ENCODE measurements at places on chromosomes 2 and 18. TPM values are rescaled to one million over a fixed set of nuclear protein-coding genes. Genes with fewer than 3 reads are reported as not detected.

DNA sequence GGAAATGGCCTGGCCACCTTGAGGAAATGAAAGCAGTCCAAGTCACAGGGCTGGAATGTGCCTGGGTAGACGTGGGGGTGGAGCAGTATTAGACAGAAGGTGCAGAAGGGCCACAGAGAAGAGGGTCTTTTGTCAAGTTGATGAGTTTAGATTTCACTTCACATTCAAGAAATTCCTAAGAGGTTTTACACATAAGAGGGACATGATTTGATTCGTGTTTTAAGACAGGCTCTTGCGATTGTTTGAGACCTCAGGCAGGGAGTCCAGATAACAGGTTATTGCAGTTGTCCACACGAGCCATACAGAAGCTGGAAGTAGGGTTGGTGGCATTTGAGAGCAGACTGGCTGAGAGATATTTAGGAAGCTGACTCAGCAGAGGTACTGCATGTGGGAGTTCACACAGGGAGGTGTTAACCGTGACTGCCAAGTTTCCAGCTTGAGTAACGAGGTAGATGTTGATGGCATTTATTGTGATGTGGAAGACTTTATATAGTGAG is 64.6 kb downstream of the NEB start:
- no peak for DNase-seq

- no peak for DNase-seq
These were observed 168.7 kb upstream of the SIX3 start for GRCh38 chr2:44772669-44773378.

- DNase-seq = no peak
These were observed 896 bp downstream of the CACNB4 start for GRCh38 chr2:152097801-152098495.

DNA sequence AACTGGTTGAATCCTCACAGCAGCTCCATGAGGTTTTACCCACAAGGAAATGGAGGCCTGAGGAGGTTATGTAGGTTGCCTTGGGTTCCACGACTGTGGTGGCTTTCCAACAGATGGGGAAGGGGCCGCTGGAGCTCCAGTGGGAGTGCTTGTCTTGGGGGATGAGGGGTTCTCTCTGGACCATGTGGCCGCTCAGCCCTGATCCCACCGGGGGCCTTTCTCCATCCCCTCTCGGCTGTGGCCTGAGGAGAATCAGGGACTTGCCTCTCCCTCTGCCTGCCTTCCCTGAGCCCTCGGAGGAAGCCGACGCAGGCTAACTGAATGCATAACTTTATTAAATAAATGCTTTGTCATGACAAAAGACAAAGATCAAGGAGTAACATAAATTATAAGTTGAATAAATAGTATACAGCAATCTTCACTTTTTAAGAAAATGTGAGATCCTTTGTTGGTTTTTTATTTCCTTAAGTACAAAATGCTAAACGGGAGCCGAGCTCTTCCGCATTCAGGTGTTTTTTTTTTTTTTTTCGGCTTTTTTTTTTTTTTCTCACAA is 23.5 kb downstream of the IGFBP5 start:
- no peak for DNase-seq

DNA sequence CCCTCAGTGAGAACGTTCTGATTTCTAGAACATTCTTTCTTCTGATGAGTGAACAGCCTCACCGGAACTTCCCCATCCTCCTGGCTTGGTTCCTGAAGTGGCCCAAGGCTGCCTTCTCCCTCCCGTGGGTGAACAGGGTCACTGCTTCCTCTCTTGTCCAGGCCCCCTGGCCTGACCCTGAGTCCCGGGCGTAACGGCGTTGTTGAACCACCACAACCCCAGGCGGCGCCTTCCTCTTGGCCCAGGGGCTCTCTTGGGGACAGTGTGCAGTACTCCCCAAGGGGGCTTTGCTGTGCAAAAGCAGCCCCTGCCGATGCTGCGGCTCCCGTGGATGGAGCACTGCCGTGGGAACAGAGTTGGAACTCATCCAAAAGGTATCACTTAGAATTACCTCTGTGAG is 147.2 kb downstream of the TSN start:
- DNase-seq = no peak

DNA sequence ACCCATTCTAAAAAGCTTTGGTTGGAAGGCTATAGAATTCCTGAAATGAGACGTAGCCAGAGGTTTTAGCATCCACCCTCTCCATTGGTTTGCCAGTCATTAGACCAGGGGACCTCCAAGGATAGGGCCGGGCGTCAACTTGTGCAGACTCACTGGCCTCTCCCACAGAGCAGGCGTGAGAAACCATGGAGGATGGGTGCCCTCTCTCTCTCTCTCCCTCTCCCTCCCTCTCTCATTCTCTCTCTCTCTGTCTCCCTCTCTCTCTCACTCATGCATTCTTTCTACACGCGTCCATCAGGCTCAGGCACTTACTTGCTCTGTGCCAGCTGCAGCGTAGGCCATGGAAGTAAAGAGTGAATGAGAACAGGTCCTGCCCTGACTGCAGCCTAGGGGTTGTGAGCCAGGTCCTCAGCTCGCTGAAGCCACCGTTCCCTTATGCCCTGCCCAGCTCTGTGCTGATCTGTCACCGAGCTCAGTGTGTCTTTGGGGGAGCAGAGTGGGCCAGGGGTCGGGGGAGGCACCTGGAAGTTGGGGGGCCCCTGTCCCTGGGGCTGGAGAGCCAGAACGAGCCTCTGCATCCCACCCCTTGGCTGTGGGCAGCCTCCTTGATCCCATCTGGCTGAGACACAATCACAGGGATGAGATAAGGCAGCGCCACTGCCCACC is 304.4 kb upstream of the HS6ST1 start:
- DNase-seq = no peak

DNA sequence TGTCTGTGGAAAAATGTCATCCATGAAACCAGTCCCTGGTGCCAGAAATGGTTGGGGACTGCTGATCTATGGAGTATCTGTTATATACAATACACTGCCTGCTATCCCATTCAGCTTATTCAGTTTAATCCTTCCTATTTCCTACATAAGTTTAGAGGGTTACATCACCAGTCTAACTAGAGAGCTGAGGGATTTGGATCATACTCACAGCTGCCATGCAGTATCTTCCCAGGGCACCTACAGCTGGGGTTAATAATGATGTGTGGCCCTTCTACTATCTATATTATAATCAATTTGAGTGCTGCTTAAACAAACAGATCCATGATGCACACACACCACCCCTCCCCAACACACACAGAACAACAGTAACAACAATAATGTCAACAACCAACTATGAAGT is 524.0 kb downstream of the LRRTM4 start:
- no peak for DNase-seq

GRCh38 chr18:10033016-10033399 is 119.2 kb downstream of the VAPA start:
- DNase-seq = no peak

GRCh38 chr2:105909215-105909614 is 164.5 kb downstream of the NCK2 start:
- no peak for DNase-seq

DNA sequence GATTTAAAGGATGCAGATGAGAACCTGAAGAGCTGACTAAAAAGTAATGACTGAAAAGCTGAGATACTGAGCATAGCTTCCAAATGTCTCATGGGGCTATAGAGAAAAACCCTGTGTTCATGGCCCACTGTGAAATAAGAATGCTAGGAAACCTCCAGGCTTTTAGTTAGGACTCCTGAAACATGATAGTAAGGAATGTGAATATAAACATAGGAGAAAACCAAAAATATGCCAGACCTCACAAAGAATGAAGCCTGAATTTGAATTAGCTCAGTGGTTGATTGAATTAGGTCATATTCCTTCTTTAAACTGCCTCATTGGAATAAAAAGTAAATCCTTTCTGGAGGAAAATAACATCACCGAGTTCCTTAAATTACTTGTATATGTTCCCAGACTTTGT is 194.5 kb upstream of the NXPH2 start:
- no peak for DNase-seq

GRCh38 chr18:69208545-69208944 is 192.1 kb upstream of the DOK6 start:
- no peak for DNase-seq

DNA sequence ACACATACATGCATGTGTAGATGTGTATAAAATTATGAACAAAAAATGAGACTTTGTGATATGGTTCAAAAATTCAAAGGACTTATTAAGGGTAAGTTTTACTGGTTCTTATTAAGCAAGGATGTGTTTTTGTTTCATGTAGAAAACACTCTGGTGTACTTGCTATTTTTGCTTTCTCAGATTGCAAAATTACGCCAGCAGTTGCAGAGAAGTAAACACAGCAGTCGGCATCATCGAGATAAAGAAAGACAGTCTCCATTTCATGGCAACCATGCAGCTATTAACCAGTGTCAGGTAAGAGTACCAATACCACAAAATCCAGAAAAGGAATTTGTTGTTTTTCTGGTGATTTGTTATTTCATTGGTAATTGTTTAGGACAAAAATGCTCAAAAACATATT is 91.3 kb downstream of the FAM117B start:
- no peak for DNase-seq

DNA sequence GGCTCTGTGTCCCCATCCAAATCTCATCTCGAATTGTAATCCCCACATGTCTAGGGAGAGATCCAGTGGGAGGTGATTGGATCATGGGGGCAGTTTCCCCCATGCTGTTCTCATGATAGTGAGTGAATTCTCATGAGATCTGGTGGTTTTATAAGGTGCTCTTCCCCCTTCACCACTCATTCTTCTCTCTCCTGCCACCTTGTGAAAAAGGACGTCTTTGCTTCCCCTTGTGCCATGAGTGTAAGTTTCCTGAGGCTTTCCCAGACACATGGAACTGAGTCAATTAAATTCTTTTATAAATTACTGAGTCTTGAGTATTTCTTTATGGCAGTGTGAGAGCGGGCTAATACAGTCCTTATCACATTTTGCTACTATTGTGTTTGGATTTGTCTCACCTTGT is 177.6 kb upstream of the SLC39A10 start:
- DNase-seq = no peak

GRCh38 chr2:24434541-24434940 is 56.5 kb upstream of the NCOA1 start:
- no peak for DNase-seq

- DNase-seq = no peak
These were observed 415.9 kb downstream of the GRB14 start for GRCh38 chr2:164205347-164205746.

GRCh38 chr18:24417480-24417879 is 9.0 kb upstream of the IMPACT start:
- no peak for DNase-seq

- no peak for DNase-seq
These were observed 287.6 kb downstream of the SETBP1 start for GRCh38 chr18:44968336-44968735.

DNA sequence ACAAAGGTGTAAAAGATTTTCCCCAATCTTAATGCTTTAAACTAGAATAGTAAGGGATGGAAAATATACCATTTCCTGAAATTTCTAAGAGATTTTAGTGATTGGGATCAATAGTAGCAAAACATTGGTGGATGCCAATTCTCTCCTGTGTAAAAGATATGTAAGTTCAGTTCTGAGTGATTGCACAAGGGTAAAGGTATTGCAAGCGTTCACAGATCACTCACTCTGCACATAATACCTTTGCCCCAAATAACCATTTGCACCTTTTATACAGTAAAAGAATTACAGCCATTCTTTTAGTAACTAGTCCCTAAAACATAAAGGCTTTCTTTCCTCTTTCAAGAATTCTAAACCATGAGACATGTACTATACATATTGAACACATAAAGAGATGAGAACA is 13.0 kb upstream of the ZCCHC2 start:
- no peak for DNase-seq

DNA sequence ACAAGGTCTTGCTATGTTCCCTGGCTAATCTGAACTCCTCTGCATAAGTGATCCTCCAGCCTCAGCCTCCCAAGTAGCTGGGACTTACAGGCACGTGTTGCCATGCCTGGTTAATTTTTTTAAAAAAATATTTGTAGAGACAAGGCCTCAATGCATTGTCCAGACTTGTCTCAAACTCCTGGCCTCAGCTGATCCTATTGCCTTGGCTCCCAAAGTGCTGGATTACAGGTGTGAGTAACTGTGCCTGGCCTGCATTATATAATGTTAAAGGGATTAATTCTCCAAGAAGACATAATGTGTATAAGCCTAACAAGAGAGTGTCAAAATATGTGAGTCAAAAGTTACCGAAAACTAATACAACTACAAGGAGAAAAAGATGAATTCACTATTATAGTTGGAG is 32.2 kb downstream of the BUB1 start:
- DNase-seq = no peak

GRCh38 chr2:178506101-178506500 is 25.8 kb downstream of the PLEKHA3 start:
- DNase-seq = no peak

Gene TEX44
- total RNA-seq = not detected

Gene TXNL1
- total RNA-seq = 41.4 TPM

Gene OLA1
- 31.2 TPM for total RNA-seq

Gene RRM2
- 0.42 TPM for total RNA-seq

Gene SCN2A
- total RNA-seq = not detected

Gene INPP5D
- 127 TPM for total RNA-seq

Measured in CD4-positive, alpha-beta memory T cell (primary cell).